ENCODE measurements at places on chromosomes 7 and 10.

DNA sequence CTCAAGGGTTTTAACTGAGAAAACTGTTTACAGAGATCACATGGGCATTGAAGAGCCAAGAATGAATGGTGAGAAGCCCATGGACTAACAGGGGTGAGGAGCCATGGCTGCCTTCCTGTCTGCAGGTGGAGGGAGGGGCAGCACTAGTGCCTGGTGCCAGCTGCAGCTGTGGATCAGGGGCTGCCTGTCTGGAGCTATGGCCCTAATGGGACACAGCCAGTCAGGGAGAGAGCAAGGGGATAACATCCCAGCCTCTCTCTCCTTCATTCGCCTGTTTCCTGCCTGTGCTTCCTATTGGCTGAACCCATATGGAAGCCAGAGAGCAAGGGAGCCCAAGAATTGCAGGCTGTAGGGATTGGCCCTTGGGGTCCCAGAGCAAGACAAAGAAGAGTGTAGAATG is 125.8 kb upstream of the GAD2 start:
- DNase-seq: no peak

GRCh38 chr10:97012470-97012869 is 173.3 kb downstream of the SLIT1 start:
- no peak for DNase-seq

GRCh38 chr10:66804962-66805361 is 120.9 kb upstream of the LRRTM3 start:
- no peak for DNase-seq

DNA sequence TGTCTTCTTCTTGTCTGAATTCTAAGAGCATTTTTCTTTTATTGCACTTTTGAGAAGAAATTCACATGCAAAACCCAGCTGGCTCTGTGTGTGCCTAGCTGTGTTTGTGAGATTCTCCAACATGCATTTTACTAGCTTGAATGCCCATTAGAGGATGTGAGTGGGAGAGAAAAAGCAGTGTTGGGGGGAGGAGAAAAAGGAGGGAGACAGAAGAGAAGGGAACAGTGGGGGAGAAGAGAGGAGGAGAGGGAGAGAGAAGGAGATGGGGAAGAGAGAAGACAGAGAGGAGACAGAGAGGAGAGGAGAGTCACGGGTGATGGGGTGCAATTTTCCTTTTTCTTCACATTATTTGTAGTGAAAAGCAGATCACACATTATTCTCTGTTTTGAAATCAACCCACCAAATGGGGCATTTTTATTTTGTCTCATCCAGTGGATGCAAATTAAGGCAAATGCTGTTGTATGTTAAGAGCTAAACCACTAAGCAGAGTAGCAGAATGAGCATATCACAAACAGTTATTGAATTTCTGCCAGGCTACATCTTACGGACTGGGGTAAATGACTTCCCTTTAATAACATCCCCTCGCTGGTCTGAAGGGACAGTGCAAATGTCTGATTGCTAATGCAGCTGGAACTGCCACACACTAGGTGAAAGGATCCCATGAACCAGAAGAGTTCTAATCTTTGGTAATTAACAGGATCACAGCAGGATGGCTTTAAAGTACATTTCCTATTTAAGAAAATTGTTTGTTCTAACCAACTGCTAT is 849 bp downstream of the LRRN3 start:
- DNase-seq: no peak

- DNase-seq: no peak
Measured at GRCh38 chr10:23432639-23433038, 6.2 kb upstream of the OTUD1 start.

DNA sequence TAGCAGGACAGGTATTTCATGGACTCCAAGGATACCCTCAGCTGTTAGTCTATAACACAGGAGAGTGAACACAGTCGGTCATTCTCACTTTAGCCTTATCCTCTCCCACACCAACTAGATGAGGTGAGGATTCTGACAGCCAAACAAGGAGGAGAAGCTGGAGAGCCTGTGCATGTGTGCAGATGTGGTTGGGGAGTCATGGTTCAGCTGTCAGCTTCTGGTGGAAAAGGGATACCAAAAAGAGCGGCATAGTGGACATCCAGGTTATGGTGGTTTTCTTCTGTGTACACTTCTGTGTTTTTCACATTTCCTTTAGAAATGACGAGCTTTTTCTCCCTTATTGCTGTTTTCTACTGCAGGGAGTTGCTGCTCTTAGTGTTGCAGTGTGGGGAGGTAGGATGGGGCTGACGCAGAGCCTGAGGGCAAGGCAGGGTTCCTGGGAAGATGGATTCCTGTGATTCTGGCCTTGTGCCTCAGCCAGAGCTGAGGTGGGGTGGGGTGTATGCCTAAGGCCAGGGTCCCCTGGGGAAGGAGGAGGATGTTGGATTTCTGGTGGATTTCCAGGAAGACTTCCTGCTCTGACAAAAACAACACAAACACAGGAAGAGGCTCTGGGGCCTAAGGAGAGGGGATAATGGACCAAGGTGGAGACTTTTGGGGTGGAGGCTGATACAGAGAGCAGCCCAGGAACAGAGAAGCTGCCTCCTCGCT is 26.6 kb downstream of the PLAU start:
- no peak for DNase-seq

- no peak for DNase-seq
Measured at GRCh38 chr10:3886191-3886590, 101.2 kb upstream of the KLF6 start.

DNA sequence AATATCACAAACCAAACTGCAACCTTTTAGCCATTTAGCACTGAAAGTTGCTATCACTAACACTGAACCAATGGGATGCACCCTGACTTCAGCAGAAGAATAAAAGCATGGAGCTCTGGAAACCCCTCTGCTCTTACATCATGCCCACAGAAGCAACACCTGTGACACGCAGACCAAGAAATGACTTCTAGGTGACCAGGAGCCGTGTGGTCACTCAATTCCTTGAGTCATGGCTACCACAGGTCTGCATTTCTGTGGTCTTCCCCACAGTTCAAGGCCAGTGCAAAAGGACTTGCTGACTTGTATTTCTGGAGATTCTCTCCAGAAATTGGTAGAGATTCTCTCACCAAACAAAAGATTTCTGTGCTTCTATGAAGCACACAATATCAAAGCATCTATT is 38.3 kb downstream of the NRCAM start:
- DNase-seq: no peak

GRCh38 chr7:137634356-137634755 is 212.4 kb downstream of the DGKI start:
- DNase-seq: no peak

GRCh38 chr7:9100289-9100688 is 666.9 kb downstream of the NXPH1 start:
- DNase-seq: no peak

DNA sequence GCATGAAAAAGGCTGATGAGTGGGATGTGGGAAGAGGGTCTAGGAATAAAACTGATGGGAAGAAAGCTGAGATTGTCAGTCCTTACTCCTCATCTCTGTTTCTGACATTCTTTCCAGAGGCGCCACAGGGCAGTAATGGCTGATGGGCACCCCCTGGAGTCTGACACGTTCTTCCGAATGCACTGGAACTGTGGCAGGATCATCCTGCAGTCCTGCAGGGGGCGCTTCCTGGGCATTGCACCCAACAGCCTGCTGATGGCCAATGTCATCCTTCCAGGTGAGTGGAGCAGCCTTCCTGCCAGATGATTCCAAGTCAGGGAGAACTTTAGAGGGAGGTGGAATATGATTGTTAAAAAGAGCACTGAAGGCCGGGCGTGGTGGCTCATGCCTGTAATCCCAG is 4.8 kb downstream of the FSCN3 start:
- DNase-seq: no peak

DNA sequence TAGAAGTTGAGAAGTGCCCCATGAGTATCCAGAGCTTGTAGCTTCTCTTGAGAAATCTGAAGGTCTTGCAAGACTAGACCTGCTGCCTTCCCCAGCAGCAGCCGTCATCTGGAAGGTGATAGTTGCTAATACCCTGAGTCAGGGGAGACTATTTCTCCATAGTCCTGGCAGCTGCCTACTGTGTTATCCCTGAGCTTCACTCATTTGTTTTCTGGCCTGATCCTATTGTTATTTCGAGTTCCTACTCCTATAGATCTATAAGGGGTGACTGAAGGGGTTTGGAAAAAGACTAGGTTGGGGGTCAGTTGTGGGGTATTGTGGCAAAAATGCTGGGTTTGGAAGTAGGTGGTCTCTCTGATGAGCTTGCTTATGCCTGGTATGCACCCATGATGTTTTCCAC is 297.8 kb downstream of the CNTNAP2 start:
- no peak for DNase-seq
